Stimulated activated CD8-positive, alpha-beta memory T cell treated with anti-CD3 and anti-CD28 coated beads, Interleukin-7, amount 100 ng/mL, for 24 hours (primary cell): ENCODE measurements at places on chromosomes 4 and X.

GRCh38 chrX:84748965-84749656 lies 246.9 kb upstream of the HDX start:
- DNase-seq, result no peak

GRCh38 chrX:16825264-16826035 lies 39.2 kb downstream of the TXLNG start:
- DNase-seq, result no peak

GRCh38 chr4:174213731-174214100 lies 69.8 kb downstream of the FBXO8 start:
- DNase-seq, result no peak

GRCh38 chrX:118528071-118528737 lies 32.6 kb downstream of the DOCK11 start:
- DNase-seq, result no peak

- DNase-seq, result no peak
Observed at GRCh38 chr4:14504162-14504561, 498.1 kb upstream of the CPEB2 start.

- no peak for DNase-seq
Observed at GRCh38 chrX:34377645-34378044, 245.5 kb upstream of the FAM47A start.

- no peak for DNase-seq
Observed at GRCh38 chr4:2298532-2298991, 36.7 kb upstream of the MXD4 start.

DNA sequence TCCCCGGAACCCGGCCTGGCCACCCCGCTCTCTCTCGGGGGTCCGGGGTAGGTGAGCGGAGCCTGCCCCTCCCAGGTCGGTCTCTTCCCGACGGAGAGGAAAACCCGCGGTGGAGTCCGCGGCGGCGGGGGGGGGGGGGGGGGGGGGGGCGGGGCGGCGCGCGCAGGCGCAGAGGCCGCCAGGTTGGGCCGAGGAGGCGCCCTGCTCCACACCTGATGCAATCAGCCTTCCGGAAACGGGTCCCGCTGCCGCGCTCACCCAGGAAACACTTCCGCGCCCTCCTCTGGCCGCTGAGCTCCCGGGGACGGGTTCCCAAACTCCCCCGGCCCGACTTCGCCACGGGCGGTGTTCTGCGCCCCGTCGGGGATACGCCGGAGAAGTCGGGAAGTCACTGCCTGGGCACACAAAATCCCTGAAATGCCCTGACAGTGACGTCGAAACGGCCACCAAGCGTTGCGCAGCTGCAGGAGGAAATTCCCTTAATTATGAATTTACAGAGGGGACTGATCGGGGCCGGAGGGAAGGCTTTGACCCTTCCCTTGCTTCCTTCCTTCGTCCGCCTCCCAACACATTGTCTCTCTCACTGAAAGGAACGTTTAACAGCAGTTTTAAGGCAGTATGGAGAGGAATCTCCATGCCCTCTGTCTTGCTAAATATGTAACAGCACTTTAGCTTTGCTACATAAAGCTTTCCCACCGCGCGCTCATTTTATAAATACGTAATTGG lies 2.1 kb upstream of the APBB2 start:
- peak; percentile 11 for DNase-seq

DNA sequence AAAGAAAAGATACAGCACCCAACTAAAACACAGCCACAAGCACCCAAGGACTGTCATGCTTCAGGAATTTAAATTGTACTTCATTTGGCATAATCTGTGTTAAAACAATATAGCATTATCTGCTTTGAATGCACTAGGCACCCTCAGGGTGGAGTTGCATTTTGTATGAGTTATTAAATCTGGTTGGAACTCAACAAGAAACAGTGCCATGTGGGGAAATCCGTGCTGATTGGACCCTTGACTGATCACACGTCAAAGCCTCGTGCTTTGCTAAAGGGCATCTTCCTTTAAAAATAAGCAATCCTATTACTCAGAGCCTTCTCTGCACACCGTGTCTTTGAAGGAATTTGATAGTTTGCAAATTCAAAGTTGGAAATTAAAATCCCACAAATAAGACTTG lies 35.4 kb downstream of the IGFBP7 start:
- no peak for DNase-seq

- DNase-seq, result no peak
Observed at GRCh38 chr4:153349206-153349805, 4.8 kb downstream of the MND1 start.

DNA sequence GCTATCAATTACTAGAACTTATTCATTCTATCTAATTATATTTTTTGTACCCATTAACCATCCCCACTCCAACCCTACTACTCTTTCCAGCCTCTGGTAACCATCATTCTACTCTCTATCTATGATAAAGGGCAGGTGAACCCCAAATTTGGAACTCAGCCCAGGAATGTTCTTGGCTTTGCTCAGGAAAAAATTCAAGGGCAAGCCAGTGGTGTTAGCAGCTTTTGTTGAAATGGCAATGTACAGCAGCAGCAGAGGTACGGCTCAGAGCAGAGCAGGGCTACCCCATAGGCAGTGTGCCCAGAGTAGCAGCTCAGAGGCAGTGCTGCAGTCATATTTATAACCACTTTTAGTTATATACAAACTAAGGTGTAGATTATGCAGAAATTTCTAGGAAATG lies 138.2 kb downstream of the RNF150 start:
- no peak for DNase-seq

- DNase-seq, result no peak
Observed at GRCh38 chrX:119997570-119997969, 54.0 kb upstream of the NKAP start.

- DNase-seq, result no peak
Observed at GRCh38 chrX:53729751-53730150, 43.2 kb upstream of the HUWE1 start.

GRCh38 chr4:98602270-98602669 lies 56.1 kb downstream of the TSPAN5 start:
- DNase-seq, result no peak

GRCh38 chr4:88102026-88102425 lies 56.4 kb downstream of the ABCG2 start:
- no peak for DNase-seq

GRCh38 chrX:39982948-39983347 lies 114.8 kb downstream of the BCOR start:
- no peak for DNase-seq

DNA sequence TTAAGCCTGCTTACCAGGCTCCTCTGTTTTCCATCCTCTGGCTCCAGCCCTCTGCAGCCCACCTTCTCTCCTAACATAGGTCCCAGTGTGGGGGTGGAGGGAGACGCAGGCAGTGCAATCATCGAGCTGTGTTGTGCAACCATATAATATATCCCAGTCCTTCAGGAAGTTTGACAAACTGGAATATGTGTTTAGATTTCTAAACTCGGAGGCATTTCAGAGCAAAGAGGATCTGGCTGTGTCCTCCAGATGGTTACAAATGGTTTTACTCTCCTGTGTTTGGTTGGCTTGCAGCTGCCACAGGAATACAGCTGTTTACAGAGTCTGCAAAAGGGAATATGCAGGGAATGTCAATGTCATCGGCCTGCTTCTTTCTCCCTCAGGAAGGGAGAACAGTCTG lies 195.3 kb upstream of the LNX1 start:
- no peak for DNase-seq

- no peak for DNase-seq
Observed at GRCh38 chrX:153446950-153447580, 1.2 kb upstream of the TREX2 start.

GRCh38 chr4:139018501-139018900 lies 2.9 kb downstream of the NOCT start:
- DNase-seq, result no peak

GRCh38 chr4:11297201-11297600 lies 131.5 kb downstream of the HS3ST1 start:
- DNase-seq, result no peak

GRCh38 chr4:31035761-31036160 lies 315.6 kb downstream of the PCDH7 start:
- no peak for DNase-seq
